ENCODE measurements at places on chromosomes 4 and X.

DNA sequence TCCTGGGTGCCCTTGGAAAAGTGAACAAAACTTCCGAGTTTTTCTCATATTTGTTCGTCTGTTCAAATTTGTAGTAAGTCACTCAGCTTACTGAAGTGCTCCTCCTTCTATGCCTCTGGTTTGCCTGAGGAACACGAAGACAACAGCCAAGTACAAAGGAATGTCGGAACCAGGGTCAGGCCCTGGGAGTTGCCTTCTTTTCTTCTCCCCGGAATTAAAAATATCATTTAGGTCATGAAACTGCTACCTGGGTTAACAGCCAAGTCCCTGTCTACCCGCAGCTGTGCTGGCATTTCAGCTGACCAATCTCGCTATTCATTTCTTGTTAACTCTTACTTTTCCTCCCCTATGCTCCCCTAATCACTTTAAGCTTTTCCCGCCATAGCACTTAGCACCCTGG lies 137.6 kb upstream of the TEX13D start:
- no peak for DNase-seq

DNA sequence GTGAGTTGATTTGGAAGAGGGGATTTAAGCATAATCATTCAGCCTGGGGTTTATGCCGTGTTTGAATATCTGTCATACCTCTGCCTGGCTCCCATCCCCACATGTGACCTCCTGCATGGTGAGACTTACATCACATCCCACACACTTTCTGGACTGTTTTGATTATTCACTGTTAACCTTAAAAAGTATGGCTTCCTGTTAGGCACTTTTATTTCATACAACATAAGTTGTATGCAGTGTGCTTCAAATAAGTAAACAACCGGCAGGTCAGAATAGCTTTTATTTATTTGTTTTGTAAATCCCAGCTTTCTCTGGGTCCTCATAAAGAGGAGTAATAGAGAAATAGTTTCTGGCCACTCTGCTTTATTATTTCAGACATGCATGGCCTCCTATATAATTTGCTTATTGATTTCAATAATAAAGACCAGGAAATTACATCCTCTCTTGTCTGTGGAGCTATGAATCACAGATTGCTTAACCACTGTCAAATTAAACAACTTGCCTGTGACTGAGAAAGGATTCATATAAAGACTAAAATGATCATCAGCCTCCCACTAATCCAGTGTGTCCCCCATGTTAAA lies 376.8 kb upstream of the ZFP42 start:
- DNase-seq: no peak

GRCh38 chrX:146707781-146708180 lies 101.8 kb upstream of the CXorf51B start:
- DNase-seq: no peak

DNA sequence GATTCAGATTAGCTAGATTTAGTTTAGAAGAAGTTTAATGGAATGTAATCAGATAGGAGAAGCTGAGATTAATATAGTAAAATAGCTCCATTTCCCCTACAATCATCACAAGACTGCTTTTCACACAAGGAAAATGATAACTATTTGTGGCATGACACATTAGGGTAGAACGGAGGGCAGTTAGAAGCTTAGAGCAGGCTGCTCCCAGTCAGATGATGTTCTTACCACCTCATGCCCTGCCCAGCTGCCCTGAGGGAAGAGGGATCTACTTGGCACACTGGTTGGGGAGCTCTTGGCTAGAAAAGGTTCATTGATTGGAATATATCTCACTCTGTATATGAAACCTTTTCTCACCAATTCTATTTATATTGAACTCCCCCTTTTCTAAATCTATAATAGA lies 180.7 kb upstream of the IL15 start:
- no peak for DNase-seq

- DNase-seq: no peak
Measured at GRCh38 chr4:168551211-168551610, 54.4 kb downstream of the PALLD start.

DNA sequence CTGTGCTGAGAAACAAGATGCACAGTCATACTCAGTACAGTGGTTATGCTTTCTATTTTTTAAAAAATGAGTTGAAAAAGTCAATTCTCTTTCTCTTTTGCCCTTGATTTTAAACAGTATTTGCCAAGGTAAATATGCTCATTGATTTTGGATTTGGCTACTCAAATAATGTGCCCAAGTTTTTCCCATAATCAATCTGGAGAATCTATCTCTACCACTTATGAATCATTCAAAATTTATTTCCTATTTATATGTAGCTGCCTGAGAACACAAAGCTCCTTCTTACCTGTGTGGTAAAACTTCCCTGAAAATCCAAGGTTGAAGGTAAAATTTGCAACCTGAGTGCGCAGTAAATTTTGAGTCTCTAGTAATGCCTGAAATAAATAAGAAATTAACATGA lies 136.5 kb downstream of the NDST4 start:
- DNase-seq: no peak

- DNase-seq: no peak
Measured at GRCh38 chrX:9738151-9738550, 27.5 kb downstream of the GPR143 start.

DNA sequence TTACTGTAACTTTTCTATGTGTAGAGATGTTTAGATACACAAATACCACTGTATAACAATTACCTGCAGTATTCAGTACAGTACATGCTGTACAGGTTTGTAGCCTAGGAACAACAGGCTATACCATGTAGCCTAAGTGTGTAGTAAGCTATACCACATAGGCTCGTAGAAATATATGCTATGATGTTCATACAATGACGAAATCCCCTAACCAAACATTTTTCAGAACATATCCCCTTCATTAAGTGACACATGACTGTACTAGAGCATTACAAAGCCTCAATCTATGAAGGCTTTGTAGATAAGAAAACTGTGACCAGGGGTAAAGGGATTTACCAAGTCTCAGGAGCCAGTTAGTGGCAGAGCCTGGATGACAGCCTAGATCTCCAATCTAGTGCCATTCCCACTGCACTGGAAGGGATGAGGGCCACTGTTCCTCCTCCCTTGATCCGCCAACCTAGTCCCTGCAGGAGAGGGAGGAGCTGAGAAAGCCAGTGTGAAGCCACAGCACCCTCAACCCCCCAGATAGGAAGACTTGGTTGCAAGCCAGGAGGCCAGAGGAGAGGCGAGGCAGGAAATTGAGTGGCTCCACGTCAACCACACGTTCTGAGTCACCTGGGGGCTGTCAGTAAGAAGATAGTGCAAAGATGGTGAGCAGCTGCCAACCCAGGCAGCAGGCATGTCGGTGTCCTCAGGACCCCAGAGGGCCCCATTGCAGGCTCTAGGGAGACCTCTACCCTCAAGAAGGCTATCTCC lies 227.7 kb downstream of the BCOR start:
- no peak for DNase-seq

DNA sequence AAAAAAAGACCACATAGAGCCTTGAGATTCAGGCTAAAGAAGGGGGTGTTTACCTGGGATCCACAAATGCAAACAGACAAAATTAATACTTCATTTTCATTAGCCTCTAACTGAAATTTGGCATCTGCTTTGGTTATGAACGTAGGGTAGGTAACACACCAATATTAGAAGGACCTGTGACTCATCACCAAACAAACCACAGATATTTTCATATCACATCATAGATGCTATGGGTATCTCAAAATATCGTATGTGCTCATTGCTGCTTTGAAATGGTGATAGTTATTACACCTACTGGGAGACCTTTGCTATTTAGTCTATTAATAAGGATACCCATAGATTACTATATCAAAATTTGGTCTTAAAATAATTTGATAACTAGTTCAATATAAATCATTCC lies 180.6 kb upstream of the MAP3K15 start:
- no peak for DNase-seq

GRCh38 chr4:125594056-125594602 lies 279.4 kb downstream of the FAT4 start:
- DNase-seq: no peak

All from HuH-7.5 (cell line).